Progenitor cell of endocrine pancreas (in vitro differentiated cells): ENCODE measurements at places on chromosomes 7 and 10. TPM values are rescaled to one million over a fixed set of nuclear protein-coding genes. Genes with fewer than 3 reads are reported as not detected.

- DNase-seq = no peak
These were observed 187.7 kb downstream of the JAZF1 start for GRCh38 chr7:27992755-27993493.

GRCh38 chr7:46107610-46108217 lies 186.6 kb upstream of the IGFBP3 start:
- no peak for DNase-seq

GRCh38 chr7:153401795-153402720 lies 642.5 kb downstream of the ACTR3B start:
- no peak for DNase-seq

DNA sequence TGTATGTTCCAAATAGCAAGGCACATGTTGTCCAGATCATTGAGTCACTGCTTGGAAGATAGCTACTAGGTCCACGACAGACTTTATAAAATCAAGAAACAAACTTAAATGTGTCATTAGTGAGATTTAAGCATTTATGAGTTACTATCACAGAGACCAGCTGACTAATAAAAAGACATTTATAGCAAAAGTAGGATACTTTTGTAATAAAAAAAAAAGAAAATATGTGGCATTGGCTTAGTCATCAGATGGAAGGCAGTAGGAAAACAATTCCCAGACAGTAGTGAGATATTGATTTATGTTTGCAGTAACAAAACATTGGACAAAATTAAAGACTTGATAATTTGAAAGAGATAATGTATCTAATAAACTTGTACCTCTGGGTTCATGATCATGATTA lies 881.0 kb upstream of the LRRN3 start:
- DNase-seq = no peak

GRCh38 chr7:154613811-154614210 lies 389.1 kb downstream of the PAXIP1 start:
- DNase-seq = no peak

DNA sequence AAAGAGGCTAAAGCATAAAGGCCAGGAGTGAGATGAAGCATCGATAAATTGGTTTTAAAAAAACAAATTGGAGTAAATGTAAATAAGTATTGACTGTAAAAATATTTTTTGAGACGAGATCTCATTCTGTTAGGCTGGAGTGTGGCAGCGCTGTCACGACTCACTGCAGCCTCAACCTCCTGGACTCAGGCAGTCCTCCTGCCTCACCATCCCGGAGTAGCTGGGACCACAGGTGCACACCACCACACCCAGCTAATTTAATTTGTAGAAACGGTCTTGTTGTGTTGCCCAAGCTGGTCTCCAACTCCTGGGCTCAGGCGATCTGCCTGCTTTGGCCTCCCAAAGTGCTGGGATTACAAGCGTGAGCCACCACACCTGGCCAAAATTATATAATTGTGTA lies 17.8 kb downstream of the HNRNPA2B1 start:
- DNase-seq = no peak

DNA sequence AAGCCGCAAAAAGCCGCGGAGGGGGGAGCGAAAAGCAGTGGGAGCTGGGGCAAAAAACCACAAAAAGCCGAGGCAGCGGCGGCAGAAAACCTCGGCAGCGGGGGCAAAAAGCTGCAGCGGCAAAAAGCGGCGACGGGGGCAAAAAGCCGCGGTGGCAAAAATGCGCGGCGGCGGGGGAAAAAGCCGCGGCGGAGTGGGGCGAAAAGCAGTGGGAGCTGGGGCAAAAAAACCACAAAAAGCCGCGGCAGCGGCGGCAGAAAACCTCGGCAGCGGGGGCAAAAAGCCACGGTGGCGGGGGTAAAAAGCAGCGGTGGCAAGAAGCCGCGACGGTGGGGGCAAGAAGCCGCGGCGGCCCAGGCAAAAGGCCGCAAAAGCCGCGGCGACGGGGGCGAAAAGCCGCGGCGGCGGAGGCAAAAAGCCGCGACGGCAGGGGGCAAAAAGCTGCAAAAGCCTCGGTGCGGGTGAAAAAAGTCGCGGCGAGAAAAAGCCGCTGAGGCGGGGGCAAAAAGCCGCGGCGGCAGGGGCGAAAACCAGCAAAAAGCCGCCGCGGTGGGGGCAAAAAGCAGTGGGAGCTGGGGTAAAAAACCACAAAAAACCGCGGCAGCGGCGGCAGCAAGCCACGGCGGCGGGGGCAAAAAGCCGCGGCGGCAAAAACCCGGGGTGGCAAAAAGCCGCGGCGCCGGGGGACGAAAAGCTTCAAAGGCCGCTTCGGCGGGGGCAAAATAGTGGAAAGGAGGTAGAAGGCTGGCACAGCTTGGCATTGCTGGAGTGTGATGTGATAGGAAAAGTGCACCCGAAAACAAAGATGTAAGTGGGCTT lies 135.9 kb downstream of the ZNF92 start:
- no peak for DNase-seq

GRCh38 chr10:103277713-103278536 lies 987 bp downstream of the INA start:
- no peak for DNase-seq

GRCh38 chr7:131600085-131600881 lies 43.9 kb upstream of the PODXL start:
- DNase-seq = no peak

- DNase-seq = peak; percentile 73
These were observed 774 bp downstream of the TUBGCP2 start for GRCh38 chr10:133307776-133308420.

DNA sequence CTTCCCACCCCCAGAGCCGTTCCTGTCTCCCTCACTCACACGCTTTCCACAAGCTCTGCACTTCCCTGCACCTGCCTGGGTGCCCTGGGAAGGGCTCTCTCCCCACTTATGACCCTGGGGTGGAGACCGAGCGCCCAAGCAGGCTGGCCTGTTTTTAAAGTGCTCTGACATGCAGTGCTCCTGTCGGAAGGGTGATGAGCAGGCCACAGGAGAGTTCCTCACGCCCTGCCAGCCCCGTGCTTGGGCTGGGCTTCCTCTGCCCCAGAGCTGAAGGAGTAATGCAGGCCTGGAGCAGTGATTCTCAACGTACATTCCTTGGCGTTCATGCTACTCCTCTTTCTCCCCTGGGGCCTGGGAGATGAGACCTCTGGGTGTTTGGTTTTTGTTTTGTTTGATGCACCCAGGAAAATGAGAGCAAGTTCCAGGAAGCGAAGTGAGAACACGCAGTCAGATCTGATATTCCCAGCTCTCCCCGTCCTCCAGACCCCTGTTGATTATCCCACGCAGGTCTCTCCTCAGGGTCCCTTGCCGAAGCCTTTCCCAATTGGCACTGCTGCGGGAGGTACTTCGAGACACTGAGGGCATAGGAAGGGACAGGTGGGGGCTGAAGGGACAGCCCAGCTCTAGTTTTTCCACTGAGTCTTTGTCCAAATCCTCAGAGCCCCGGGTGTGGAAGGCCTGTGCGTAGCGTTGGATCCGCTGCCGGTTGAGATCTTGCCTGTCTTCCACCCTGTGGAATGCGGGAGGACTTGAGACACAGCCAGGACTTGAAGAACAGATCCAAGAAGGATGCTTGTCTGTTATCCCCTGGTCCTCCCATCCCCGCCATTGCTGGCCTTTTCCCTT lies 14.1 kb downstream of the TRPV6 start:
- no peak for DNase-seq

DNA sequence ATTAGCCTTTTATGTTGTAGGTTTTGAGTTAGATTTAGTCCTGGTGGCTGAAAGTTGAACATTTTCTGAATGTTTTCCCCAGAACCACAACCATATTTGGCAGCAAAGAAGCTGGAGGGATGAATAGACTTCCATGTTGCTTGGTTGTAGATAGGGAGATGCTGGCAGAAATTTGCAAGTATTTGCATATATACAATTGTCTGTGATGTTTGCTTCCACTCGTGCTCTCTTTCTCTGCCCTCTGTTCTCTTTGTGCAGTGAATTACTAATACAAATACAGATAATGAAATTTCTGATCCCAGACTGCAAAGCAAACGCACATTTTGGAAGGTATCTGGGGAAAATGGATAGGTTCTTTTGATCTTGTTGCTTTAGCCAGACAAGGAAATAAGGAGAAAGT lies 96.1 kb downstream of the SNX10 start:
- no peak for DNase-seq

DNA sequence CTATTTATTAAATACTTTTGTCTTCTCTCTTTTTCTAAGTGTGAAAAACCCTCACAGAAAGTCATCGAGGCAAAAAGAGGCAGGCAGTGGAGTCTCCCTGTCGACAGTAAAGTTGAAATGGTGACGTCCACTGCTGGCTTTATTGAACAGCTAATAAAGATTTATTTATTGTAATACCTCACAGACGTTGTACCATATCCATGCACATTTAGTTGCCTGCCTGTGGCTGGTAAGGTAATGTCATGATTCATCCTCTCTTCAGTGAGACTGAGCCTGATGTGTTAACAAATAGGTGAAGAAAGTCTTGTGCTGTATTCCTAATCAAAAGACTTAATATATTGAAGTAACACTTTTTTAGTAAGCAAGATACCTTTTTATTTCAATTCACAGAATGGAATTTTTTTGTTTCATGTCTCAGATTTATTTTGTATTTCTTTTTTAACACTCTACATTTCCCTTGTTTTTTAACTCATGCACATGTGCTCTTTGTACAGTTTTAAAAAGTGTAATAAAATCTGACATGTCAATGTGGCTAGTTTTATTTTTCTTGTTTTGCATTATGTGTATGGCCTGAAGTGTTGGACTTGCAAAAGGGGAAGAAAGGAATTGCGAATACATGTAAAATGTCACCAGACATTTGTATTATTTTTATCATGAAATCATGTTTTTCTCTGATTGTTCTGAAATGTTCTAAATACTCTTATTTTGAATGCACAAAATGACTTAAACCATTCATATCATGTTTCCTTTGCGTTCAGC lies 43.4 kb downstream of the TARP start:
- no peak for DNase-seq

GRCh38 chr7:115229401-115230105 lies 307.7 kb downstream of the MDFIC start:
- DNase-seq = no peak

DNA sequence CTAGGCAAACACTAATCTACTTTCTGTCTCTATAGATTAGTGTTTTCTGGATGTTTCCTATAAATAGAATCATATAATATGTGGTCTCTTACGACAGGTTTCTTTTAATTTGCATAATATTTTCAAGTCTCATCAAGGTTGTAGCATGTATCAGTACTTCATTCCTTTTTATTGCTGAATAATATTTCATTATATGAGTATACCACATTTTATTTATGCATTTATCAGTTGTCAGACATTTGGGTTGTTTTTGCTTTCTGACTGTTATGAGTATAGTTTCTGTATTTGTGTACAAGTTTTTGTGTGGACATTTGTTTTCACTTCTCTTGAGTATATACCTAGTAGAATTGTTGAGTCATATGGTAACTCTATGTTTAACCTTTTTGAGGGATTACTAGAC lies 48.2 kb downstream of the SHOC2 start:
- DNase-seq = no peak

- DNase-seq = no peak
These were observed 661 bp downstream of the HECTD2 start for GRCh38 chr10:91410638-91411371.

GRCh38 chr7:70303780-70304179 lies 705.5 kb downstream of the AUTS2 start:
- DNase-seq = no peak

DNA sequence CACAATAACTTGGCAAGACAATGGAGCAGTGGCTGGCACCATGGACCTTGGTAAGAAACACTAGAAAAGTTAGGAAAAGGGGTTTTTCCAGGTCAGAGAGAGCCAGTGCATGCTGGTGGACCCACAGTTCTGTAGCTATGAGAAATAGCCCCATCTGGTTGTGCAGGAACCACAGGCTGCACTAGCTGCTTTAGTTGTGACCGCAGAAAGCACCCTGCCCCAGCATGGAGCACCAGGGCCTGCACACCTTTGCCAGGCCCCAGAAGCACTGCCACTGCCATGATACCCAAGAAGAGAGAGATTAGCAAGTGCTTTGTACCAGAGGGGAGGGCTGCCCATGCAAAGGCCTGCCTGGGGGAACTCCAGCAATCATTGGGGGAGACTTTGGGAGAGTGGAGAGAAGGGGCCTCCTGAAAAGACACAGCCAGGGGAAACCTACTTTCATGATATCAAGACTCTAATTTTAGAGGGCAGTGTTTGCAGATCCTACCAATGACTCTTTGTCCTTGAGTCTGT lies 256.1 kb upstream of the C7orf33 start:
- no peak for DNase-seq

GRCh38 chr7:54538122-54538521 lies 4.1 kb upstream of the VSTM2A start:
- DNase-seq = no peak

DNA sequence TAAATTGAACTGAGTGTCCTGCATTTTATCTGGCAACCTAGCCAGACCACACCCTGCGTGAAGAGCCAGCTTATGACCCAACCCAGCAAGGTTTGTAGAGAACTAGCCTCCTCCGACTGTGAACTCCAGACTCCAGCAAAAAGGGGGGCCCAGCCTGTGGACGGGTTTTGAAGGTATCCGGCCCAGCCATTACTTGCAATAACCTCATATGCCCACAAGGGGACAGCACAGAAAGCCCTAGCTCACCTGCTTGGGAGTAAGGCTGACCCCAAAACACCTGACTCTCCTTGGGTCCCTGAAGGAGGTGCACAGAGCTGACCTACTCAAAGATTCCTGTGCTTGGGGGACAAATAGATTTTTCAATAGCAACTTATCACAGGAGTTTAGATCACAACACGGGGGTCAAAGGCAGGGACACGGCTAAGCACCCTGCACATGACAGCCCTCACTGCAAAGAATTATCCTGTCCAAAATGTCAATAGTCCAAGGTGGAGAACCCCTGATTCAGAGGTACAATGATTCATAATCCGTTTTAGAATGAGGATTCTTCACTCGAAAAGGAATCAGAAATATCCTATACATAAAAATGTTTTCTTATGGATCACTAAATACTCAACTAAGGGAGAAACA lies 4.6 kb downstream of the TRPV6 start:
- DNase-seq = peak; percentile 11

GRCh38 chr10:21995557-21995956 lies 8.0 kb downstream of the DNAJC1 start:
- no peak for DNase-seq

- no peak for DNase-seq
These were observed 103.7 kb downstream of the DNAJB6 start for GRCh38 chr7:157440346-157441022.

GRCh38 chr10:17523917-17524316 lies 69.5 kb upstream of the ST8SIA6 start:
- DNase-seq = no peak

- DNase-seq = no peak
These were observed 32.3 kb downstream of the SDHAF3 start for GRCh38 chr7:97149843-97150242.

The SLC16A12 gene
- total RNA-seq = 16.1 and 20.6 TPM in 2 replicates

The LIPK gene
- total RNA-seq = not detected in 2 replicates

The CALHM3 gene
- total RNA-seq = 0.41 and 1.3 TPM in 2 replicates

The MLXIPL gene
- total RNA-seq = 47.3 and 48.6 TPM in 2 replicates

The CHCHD3 gene
- total RNA-seq = 66.0 and 67.3 TPM in 2 replicates

The CFAP69 gene
- 12.0 and 12.4 TPM in 2 replicates for total RNA-seq

The SGCE gene
- total RNA-seq = 35.4 and 49.3 TPM in 2 replicates

The PARD3 gene
- total RNA-seq = 78.7 and 85.3 TPM in 2 replicates

The RARRES2 gene
- total RNA-seq = 19.0 and 20.2 TPM in 2 replicates

The STEAP1B gene
- 0.89 and 1.2 TPM in 2 replicates for total RNA-seq

The MYH16 gene
- not detected in 2 replicates for total RNA-seq
